COR-L47 (cell line): ENCODE measurements at places on chromosomes 2 and 18.
A peak's percentile ranks its signal among the peaks of the same experiment; 100 is the strongest.

- no peak for DNase-seq
Measured at GRCh38 chr2:112794841-112795240, 10.5 kb upstream of the IL1A start.

DNA sequence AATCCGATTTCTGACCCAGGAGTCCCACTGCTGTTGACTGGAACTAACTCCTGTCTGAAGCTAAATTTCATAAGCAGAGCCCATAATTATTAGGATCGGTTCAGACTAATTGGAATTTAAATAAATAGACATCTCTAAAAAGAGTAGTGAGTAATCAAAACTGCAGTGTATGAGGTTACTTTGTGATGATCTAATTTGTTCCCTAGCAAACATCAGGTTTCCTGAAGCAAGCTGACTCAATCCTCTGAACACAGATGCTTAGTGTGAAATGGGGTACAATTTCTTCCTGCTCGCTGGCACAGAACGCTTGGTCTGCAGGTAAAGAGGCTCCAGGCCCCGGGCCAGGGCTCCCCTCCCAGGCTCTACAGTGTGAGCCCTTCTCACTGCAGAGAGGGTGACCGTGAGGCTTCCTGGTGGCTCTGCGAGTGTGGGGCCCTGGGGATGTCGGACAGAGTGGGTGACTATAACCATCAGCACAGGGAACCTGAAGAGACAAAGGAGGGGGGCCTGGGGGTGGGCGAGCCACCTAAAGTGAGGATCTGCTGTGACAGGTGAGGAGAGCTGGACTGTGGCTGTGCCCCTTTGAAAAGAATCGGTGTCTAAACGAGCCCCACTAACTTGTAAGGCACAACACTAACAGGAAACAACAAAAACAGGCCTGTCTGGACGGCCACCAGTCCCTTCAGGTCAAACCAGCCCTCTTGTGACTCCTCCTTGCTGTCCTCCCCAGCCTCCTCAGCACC lies 20.2 kb downstream of the CHST10 start:
- DNase-seq: no peak

DNA sequence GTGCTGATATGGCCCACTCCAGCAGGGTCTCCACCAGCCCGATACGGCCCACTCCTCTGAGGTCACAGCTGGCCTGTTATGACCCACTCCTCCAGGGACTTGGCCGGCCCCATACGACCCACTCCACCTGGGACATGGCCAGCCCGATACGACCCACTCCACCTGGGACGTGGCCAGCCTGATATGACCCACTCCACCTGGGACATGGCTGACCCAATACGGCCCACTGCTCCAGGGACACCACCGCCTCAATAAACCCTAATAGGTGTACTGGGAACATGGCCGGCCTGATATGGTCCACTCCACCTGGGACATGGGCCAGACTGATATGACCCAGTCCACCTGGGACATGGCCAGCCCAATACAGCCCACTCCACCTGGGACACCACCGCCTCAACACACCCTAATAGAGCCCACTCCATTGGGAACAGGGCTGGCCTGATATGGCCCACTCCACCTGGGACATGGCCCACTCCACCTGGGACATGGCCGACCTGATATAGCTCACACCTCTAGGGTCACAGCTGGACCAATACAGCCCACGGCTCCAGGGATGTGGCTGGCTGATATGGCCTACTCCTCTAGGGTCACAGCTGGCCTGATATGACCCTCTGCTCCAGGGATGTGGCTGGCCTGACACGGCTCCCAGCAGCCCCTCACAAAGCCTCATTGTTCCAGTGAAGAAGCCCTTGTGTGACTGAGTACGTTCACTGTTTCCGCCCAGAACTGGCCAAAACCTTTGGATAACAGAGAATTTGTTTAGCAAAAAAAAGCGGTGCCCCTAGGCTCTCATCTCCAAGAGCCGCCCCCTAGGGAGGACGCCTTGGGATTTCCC lies 245.6 kb downstream of the HDAC4 start:
- no peak for DNase-seq

GRCh38 chr18:41227993-41228392 lies 727.0 kb upstream of the PIK3C3 start:
- no peak for DNase-seq

GRCh38 chr18:34821669-34822210 lies 111.6 kb downstream of the DTNA start:
- no peak for DNase-seq

- DNase-seq: no peak
Measured at GRCh38 chr2:240604291-240604938, 17.9 kb downstream of the CAPN10 start.

- no peak for DNase-seq
Measured at GRCh38 chr2:75375646-75376582, 176.6 kb upstream of the TACR1 start.

DNA sequence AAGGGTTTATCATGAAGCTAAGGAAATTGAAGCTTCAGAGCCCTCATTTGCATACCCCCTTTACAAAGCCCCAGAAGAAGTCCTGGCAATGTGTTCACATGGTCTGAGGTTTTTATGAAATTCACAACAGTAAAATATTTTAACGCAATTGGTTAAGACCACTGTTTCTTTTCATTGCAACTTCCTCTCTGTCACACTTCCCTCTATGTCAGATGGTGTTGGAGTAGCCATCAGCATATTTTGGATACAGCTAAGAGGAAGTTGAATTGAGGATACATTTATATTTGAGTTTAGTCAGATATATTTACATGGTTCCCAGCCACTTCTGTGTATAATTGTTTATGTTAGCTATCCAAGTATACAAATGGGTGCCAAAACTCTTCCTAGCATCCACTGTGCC lies 170.0 kb downstream of the TXNL1 start:
- DNase-seq: no peak

GRCh38 chr2:237196866-237197618 lies 111.4 kb downstream of the COPS8 start:
- DNase-seq: peak; percentile 50

DNA sequence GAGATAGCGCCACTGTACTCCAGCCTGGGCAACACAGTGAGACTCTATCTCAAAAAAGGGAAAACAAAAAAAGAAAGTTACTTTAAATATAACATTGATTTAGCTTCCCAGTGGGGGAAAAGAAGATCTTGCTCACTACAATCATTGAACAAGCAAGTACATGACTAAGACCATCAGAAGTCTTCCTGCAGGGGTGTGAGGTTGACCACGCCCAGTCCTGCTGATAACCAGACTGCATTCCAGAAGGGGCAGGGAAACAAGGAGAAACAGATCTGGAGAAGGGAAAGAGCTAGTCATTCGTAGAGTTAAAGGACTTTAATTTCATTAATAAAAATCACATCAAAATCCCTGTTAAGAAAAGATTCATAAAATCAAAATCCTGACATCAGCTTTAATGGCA lies 77.5 kb downstream of the EPHA4 start:
- DNase-seq: no peak

- no peak for DNase-seq
Measured at GRCh38 chr2:57160976-57161375, 885.6 kb upstream of the VRK2 start.

DNA sequence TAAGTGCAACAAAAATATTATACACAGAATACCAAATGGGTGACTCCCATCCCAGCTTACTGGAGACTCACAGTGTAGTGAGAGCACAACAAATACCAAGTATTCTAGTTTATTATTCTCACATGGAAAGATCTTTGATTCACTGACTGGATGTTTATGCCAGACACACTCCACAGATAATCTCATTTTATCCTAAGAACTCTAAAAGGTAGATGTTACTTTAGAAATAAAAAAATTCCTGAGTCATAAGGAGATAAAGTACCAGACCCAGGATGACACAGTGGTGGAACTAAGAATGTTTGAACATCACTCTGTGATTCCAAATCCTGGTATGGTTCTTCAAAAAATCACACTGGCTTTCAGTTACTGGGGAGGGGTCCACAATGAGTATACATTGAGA lies 136.2 kb downstream of the CDH2 start:
- DNase-seq: no peak

GRCh38 chr18:43314941-43315340 lies 37.7 kb upstream of the SYT4 start:
- DNase-seq: no peak

DNA sequence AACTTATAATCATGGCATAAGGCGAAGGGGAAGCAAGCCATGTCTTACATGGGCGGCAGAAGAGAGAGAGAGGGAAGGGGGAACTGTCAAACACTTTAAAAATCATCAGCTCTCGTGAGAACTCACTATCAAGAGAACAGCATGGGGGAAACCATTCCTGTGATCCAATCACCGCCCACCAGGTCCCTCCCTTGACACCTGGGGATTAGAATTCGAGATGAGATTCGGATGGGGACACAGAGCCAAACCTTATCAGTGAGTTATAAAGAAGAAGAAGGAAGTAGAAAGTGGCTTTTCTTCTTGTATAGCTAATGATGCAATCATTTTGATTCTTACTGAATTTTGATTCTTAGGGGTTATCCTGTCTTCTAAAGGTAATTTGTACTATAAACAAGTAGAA lies 51.4 kb downstream of the SMCHD1 start:
- no peak for DNase-seq

DNA sequence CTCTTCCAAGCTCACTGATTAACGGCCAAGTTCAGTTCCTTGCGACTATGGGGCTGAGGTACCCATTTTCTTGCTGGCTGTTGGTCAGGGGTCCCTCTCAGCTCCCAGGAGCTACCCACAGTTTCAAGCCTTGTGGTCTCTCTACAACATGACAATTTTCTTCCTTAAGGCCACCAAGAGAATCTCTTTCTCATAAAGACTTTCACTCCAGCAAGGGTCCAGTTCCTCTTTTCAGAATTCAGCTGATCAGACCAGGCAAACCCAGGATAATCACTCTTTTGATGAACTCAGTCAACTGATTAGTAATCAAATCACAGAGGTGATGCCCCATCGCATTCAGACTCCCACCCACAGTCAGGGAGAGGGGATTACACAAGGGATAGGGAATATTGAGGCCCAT lies 129.7 kb downstream of the IRS1 start:
- DNase-seq: no peak

DNA sequence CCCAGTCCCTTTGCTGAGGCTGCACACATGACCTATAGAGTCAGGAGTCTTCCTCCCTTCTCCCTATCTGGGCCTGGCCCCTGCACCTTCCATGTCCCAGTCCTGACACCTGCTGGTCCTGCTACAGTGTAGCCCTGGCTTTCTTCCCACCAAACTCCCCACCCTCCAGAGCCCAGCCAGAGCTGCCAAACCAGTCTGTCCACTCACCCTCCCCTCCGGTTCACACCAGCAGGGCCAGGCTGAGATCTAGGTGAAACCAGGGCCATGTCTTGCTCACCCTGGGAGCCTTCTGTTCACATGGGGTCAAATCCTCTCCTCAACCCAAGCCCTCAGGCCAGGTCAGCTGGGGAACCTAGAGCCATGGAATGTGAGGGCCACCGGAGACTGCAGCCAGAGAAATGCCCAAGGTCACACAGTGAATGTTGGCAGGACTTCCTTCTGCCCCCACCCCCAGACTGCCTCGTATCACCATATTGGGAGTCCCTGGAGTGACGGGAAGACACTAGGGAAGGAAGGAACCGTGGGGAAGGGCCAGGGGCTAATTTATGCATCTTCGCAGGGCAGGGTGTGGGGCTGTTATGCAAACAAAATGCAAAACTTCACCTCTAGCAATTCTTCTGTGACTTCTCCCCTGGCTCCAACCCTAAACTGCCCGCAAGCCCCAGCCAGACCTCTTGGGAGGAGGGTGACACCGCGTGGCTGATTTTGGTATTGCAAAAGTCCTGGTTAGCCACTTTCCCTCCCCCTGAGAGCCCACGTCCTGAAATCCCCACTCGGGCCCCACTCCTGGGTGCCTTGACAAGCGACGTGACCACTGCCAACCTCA lies 14.6 kb downstream of the TNS1 start:
- DNase-seq: peak; percentile 60

DNA sequence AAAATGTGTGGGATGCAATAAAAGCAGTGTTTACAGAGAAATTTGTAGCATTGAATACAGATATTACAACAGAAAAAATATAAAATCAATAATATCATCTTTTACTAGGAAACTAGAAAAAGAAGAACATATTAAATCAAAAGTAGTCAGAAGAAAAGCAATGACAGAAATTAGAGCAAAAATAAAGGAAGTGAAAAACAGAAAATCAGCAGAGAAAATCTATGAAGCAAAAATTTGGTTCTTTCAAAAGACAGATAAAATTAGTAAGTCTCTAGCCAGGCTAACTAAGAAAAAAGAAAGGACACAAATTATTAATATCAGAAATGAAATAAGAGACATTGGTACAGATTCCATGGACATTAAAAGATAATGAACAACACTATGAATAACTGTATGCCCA lies 212.0 kb upstream of the MGAT5 start:
- no peak for DNase-seq

- DNase-seq: no peak
Measured at GRCh38 chr2:220077488-220077887, 450.1 kb downstream of the SLC4A3 start.

- DNase-seq: no peak
Measured at GRCh38 chr18:59779979-59780378, 82.8 kb upstream of the CCBE1 start.

DNA sequence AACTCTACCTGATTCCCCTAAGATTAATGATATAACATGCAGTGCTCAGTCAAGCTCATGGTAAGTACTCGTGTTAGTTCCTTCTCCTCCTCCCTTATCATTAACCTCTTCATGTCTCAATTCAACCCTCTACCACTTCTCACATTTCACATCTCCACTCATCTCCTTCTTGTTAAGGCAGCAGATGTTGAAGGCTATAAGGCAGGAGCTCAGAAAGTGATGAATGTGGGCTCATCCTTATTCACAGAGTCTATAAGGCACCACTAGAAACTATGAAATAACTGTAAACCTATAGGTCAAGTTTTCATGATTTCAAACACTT lies 56.0 kb downstream of the CLHC1 start:
- DNase-seq: no peak

DNA sequence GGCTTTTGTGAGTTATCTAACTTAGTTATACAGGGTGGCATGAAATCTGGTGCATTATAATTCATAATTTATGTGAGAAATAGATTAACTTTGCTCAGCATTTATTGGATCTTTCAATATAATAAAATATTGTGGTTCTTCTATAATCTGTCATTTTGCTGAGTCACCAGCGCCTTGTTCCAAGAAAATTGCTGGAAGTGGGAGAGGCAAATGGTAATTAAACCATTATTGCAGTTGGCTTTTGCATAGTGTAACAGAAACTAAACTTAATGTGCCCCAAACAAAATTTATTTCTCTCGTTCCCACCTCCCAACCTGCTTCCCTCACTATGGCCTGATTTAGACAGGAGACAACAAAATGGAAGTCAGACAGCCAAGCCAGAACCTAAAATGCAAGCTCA lies 146.3 kb downstream of the GALR1 start:
- DNase-seq: no peak

DNA sequence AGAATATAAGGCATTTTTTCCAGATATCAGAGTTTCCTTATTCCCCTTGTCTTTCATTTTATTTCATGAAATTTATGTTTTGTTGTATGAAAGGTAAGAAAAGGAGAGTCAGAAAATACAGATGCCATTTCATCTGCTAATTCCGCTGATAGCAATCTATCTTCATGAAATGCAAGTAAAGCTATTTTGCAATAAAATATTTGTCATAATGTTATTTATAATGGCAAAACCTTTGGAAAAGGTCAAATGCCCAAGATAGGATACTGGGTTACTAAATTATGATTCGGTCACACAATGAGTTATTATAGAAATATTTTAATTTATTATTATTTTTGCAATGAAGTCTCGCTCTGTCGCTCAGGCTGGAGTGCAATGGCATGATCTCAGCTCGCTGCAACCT lies 124.2 kb downstream of the SPP2 start:
- DNase-seq: no peak

GRCh38 chr18:68837665-68838451 lies 40.0 kb downstream of the CCDC102B start:
- DNase-seq: no peak
